ENCODE measurements at places on chromosomes 4 and X.

DNA sequence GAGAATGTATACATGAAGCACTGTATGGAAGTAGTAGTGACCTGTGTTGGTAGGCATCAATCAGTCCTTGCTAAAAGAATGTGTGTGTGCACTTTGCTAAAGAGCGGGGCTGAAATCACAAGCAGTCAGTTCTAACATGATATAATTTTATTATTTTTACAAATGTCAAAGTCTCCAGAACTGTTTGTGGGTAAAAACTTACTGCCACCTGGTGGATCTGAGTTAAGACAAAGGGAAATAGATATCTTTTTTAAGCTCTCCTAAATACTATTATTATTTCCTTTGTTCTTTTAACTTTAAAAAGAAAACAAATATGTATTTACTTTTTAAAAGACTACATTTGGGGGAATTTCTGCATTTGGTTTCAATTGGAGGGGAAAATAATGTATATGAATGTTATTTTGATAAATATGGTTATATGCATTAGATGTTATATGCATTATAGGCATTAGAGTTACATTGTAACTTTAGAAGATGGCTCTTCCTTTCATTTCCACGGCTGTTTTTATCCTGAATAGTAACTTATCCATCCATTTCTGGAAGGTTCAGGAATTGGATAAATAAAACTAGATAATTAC lies 7.8 kb upstream of the CLOCK start:
- no peak for DNase-seq

DNA sequence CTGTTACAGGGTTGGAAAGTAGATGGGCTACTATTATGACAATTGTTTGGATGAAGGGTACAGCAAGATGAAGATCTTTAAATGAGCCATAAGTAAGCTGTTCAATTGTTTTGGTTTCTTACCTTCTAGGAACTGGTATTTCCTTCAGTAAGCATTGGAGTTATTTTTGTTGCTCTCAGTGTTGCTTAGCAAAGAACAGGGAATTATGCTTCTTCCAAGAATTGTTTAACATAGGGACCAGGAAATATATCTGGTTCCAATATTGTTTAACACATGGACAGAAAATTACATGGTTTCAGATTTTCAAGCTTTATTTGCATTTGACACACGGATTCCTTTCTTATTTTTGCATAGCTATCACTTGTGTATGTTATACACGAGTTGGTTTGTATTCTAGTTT lies 1999.0 kb downstream of the ARAP2 start:
- DNase-seq = no peak

DNA sequence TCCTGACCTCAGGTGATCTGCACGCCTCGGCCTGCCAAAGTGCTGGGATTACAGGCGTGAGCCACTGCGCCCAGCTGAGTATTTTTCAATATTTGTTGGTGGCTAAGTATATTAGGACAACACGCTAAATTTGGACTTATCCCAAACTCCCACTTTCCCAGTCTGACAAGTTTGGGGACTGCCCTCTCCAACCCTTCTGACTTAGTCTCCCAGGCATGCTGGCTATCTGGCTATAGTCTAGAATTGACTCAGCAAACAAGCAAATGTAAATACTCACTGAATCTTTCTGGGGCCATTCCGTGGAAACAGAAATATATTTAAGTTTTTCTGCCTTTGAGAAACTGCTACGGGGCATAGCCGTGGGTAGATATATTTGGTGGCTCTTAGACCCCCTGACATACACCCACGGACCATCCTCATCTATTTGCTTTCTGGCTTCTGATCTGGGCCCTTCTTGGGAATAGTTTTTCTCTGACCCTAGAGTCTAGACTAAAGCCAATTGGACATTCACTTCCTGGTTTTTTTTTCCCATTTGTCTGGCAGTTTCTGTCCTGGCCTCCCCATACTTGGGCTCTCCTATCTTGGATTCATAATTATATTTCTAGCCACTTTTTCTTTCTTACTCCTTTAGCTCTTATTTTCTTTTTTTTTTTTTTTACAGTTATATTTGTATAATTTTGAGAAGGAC lies 11.3 kb upstream of the DOCK11 start:
- DNase-seq = no peak

GRCh38 chr4:36385951-36386571 lies 104.6 kb downstream of the DTHD1 start:
- DNase-seq = peak; percentile 82

DNA sequence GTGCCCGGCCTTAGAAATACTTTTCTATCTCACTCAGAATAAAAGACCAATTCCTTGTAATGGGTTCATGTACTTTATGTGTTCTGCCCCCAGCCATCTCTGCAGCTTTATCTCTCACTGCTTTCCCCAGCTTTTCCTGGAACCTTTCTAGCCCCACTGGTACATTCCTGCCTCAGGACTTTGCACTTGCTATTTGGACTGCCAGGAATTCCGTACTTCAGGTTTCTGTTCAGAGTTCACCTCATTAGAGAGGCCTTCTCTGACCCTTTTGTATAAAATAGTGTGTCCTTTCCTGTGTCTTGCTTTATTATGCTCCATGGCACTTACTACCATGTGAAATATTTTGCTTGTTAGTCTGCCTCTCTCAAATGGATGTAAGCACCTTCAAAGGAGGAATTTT lies 112.5 kb downstream of the PDLIM5 start:
- DNase-seq = no peak

GRCh38 chrX:22395372-22395771 lies 122.7 kb downstream of the CBLL2 start:
- DNase-seq = no peak

GRCh38 chr4:140069066-140069465 lies 84.9 kb downstream of the MAML3 start:
- DNase-seq = no peak

DNA sequence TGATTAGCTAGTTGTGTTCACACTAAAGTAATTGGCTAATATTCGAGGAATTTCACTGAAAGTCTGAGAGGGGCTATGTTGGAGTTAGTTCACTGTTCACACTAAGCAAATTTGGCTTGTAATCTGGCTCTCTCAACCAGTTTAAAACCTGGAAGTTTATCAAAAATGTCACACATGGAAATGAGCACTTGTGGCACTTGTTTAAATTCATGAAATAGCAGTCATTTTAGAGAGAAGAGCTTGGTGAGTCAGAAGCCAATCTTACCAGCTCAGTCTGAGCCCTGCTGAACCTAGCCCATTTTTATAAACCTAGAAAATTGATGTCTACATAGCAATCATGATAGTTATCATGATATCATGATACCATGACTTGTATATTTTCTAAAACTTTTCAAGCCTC lies 90.7 kb upstream of the JADE1 start:
- no peak for DNase-seq

DNA sequence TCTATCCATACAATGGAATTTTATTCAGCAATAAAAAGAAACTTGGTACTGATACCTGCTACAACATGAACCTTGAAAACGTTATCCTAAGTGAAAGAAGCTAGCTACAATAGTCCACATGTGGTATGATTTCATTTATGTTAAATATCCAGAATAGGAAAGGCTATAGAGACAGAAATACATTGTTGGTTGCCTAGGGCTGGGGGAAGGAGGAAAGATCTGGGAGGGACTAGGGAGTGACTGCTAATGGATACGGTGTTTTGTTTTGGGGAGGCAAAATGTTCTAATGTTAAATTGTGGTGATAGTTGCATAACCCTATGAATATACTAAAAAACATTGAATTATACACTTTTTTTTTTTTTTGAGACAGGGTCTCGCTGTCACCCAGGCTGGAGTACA lies 141.1 kb upstream of the ARX start:
- no peak for DNase-seq

DNA sequence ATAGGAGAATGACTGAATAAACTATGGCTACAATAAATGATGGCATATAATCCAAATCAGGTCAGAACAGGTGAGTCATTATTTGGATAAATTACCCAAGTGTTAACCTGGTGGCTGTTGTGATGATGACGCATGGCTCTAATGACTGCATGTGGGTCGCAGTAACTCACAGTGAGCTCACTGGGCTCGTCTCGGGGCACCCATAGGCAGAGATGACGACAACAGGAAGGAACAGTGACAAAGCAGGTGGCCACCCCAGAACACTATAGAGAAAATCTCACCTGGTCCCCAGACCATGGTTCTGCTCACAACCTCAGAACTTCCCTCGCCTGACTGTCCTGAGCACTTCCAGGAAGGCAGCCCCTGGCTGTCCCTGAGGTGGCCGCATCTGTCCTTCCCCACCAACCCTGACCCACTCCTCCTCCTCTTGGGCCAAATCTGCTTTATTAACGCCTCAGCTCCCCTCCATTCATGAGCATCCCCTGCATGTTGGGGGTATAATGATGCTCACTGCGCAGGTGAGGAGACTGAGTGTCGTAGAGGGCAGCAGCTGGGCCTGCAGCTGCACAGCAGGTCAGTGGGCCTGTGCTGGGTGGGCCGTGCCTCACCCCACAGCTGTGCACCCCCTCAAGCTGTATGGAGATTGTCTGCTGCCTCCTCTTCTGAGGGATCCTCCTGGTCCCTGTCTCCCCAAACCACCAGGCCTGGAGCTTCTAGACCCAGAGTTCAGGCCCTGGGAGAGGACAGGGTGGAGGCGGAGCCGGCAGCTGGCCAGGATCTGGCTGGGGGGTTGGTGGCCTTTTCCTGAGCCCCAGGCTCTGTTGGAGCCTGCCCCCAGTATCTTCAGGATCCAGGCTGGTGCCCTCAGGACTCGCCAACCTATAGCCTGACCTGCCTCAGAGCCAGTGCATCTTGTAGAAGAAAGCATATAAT lies 30.9 kb upstream of the FAM156A start:
- no peak for DNase-seq

DNA sequence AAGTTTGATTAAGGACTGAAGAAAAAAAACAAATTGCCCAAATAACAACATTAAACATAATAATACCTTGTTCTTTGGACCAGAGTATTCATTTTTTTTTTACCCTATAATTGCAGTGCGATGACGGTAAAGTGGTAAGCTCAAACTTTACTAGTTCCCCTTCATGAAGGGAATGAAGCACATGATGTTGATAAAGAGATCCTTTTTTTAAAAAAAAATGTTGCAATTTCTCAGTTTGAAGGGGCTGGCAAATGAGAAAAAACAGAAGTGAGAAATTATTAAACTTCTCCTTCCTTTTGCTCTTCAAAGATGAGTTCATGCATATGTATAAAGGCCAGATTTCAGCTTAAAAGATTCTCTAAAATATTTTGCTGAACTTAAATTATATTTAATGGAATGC lies 231.7 kb downstream of the C4orf33 start:
- DNase-seq = peak; percentile 69

- no peak for DNase-seq
Measured at GRCh38 chrX:64395568-64395929, 297 bp upstream of the MTMR8 start.

GRCh38 chr4:112604589-112604988 lies 32.1 kb downstream of the ZGRF1 start:
- DNase-seq = peak; percentile 7

DNA sequence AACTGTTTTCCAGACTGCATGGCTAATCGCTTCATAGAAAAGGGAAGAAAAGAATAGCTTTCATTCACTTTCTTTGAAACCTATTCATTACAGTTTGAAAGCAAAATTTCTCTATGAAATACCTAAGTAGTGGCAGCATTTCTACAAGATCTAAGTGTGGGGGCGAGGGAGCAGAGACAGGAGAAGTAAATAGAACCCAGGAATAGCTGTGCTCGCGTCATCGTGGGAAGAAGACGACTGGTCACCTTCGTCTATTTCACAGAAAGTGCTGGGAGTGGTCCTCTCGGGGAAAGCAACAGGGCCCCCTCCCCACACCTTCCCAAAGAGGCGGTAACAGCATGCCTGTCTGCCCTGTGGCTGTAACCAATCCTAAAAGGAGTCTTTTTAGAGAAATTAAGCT lies 169.9 kb upstream of the NOCT start:
- DNase-seq = no peak

DNA sequence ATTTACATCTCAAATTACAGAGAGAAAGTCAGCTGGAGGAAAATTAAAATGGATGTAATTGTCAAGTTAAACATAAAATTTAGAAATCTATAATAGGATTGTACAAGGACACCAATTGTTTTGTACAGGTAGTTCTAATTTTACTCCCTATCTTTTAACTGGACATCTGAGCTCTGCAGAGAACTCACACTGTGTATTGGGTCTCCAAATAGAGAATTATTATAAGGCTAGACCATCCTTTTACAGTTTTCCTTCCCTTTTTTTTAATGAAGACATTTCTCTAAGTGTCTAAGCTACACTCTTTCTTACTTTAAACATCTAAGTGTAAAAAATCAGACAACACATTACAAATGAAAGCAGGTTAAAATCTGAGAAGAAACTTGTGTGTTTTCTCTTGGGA lies 78.4 kb upstream of the GC start:
- DNase-seq = no peak

DNA sequence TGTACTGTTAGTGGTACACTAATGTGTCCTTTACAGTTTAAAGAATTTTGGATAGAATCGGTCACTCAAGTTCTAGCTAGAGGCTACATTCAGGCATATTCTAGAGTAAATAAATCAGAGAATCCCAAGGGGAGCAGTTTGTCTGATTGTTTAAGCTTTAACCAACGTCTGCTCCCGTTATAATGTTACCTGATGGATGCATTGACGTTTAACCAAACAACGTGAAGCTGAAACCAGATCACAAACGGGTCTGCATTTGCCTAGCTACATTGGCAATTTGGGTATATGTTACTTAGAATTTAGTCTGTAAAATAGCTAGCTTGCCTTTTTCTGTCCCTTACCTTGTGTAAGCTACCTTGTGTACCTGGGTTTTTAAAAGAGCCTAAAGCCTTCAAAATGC lies 1.6 kb downstream of the PI4K2B start:
- DNase-seq = no peak
